ENCODE measurements at places on chromosomes 6 and 20.
A peak's percentile ranks its signal among the peaks of the same experiment; 100 is the strongest.

- no peak for DNase-seq
These were observed 29.7 kb upstream of the EXOC2 start for GRCh38 chr6:722608-723007.

DNA sequence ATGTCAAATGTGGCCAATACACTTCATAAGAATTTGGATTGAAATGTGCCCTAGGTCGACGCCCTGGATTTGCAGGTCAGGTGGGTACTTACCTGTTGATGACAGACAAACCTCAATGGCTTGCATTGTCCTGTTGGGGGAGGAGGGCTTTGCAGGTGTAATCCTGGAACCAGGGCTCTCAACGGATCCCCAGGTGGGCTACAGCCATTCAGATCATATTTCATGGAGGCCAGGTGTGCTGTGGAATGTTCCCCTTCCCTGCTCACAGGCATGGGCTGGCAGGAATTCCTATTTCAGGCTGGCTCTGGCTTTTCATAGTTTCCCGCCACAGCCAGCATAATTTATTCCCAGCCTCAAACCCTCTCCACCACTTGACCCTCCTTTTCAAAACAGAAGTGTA lies 254.7 kb downstream of the SMOC2 start:
- no peak for DNase-seq

- no peak for DNase-seq
These were observed 39.0 kb downstream of the GRM4 start for GRCh38 chr6:34106900-34107299.

DNA sequence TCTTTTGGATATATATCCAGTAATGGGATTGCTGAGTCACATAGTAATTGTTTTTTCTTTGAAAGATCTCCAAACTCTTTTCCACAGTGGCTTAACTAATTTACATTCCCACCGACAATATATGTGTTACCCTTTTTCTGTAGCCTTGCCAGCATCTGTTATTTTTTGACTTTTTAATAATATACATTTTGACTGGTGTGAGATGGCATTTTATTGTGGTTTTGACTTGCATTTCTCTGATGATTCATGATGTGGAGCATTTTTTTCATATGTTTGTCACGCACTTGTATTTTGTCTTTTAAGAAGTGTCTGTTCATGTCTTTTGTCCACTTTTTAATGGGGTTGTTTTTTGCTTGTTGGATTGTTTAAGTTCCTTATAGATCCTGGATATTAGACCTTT lies 58.9 kb upstream of the OPRM1 start:
- DNase-seq, result peak; percentile 43

DNA sequence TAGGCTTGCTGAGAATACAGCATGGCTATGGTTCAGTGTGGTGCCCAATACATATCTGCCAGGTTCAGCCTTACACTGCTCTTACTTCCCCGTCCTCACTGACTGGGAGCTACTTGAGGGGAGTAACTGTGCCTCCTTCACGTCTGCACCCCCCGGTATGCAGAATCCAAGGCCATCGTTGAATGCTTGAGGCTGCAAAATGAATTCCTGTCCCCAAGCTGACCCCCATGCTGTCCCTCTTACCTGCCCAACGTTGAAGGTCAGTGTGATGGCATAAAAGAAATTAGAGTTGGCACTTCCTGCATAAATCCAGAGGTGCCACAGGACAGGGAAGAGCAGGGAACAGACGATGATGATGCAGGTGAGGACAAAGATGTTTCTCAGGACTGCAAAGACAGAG lies 16.3 kb downstream of the MAP1LC3A start:
- DNase-seq, result no peak

- no peak for DNase-seq
These were observed 50.8 kb upstream of the SMLR1 start for GRCh38 chr6:130776287-130776925.

GRCh38 chr20:20205141-20205861 lies 153.0 kb downstream of the CFAP61 start:
- no peak for DNase-seq

DNA sequence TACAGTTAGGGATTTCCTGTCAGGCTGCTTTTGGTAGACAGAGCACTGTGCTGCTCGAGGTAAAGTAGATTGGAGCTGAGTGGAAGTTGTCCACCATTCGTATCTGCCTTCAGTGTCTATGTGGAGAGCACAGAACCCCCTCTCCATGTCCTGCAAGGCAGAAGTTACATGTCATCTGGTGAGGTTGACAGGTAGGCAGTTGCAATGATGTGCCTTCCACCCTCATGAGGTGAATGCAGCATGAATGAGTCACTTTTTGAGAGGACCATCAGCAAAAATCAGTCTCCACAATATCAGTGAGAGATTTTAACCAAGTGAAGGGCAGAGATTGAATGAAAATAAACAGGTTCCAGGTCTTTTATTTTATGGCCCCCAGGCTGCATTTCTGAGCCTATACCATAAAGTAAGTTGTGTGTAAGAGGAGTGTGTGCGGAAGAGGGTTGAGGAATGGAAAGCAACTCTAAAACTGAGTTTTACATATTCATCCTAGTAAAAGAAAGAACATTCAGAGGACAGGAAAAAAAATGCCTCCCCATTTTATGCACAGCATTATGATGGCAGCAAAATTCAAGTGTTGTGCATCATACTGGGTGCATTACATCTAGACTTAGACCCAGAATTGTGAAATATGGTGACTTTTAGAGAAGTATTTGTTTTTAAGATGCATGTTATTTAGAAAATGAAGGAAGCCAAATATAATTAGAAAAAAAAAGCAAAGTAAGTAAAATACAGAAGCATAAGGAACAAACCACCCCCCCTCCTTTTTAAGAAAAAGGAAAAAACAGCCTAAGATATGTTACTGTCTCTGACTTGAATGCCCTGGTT lies 15.8 kb downstream of the TRAPPC3L start:
- DNase-seq, result no peak

GRCh38 chr20:61938839-61939690 lies 126.6 kb downstream of the TAF4 start:
- no peak for DNase-seq

DNA sequence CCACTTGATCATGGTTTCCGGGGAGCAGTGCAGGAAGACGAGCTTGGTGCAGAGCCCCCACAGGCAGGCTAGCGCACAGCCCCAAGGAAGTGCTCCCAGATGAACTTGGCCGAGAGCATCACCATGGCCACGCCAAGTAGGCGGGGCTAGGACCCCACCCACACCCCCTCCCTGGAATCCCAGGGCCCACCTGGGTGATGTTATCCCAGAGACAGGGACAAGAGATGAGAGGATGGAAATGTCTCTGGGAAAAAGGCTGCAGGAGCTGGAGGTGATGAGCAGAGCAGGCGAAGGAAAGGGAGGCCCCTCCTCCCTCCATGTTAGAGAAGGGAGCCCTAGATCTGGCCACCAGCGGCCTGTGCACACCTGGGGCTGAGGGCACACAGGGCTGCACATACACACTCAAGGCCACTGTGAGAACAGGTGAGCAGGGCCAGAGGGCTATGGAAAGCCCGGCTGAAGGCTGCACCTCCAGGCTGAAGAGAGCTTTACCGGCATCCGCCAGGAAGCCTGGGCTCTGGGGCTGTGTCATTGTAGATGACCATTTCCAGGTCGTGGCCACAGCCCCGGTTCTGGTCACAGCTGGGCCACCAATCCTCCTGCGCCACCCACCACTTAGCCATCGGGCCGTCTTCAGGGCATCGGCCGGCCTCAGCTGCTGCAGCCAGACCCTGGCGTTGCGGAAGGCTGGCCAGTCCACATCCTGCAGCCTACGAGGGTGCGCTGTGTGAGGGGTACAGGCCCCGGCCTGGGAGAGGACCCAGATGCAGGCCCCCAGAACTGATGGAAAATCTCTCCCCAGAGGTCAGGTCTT lies 24.9 kb downstream of the NPEPL1 start:
- no peak for DNase-seq

DNA sequence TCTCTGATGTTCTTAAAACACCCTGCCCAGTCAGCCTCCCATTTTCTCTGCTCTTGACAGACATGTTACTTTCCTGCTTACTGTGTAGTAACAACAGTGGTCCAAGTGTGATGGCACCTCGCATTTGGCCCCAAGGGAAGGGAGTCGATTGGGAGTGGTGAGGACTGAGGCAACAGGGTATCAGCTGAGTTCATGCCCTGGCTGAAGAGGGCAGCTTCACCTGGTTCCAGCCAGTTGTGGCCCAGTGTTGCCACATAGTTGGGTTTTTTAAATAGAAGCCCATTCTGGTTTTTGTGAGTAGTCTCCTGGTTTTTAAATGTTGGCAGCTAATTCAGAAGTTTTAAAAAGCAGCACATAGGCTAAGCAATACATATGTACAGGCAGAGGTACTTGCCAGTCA lies 37.2 kb downstream of the ARFGEF2 start:
- no peak for DNase-seq

DNA sequence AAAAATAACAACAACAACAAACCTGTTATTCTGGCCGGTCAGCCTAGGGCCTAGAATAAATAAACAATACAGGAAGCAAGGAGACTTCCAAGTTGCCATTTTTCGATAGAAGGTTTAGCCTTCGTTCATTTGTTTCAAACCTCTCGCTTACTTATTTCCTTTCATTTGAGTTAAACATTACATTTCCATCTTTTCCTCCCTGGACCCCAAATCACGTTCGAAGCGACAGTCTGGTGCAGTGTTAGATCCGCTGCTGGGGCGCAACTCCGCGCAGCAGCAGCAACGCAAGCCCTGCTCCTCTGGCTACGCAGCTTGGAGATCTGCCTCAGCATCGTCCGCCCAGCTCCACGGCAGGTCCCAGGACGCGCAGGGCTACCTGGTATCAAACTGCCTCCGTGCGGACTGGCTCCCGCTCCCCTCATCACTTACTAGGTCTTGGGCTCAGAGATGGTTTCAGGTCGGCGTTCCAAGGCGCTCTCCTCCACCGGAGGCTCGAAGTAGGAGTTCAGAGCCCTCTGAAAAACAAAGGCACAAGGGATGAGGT lies 530 bp downstream of the TDP2 start:
- no peak for DNase-seq

DNA sequence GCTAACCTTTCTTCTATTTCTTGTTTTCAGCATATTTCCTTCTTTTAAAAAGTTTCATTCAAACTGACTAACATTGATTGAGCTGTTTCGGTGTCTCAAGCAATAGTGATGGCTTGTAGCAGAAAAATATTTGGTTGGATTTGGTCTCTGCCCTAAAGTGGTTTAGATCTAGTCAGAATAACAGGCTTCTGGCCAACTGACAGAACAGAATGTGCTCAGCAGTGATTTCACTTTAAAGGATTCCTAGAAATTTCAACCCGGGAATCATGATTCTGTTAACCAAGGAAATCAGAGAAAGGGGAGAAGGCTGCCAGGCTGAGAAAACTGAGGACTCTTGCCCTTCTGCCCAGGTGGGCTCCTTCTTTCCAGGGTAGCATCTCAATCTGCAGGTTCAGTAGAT lies 16.6 kb upstream of the GSTA1 start:
- DNase-seq, result peak; percentile 54

- no peak for DNase-seq
These were observed 207.1 kb upstream of the POU3F2 start for GRCh38 chr6:98627129-98627775.

- DNase-seq, result no peak
These were observed 432.5 kb downstream of the CD109 start for GRCh38 chr6:74128536-74128935.

DNA sequence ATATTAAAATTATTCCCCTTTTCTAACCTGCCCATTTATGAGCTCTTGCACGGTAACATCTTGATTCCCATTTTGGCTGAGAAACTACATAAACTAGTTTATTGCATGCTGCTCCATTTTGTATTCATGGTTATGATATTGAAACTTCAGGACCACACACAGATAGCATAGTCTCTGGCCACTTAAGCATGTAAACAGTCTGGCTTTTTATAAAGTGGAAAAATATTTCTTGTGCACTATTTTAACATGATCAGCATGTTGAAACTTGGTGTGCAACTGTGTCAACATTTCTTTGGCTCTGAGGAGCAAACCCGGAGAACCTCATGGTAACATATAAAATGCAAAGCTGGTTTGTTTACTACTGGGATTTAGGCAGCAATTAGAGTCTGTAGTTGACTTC lies 70.7 kb downstream of the SLX4IP start:
- DNase-seq, result no peak

- DNase-seq, result peak; percentile 35
These were observed 395.8 kb upstream of the MARCKS start for GRCh38 chr6:113461153-113461932.

- DNase-seq, result no peak
These were observed 18.4 kb upstream of the RAMACL start for GRCh38 chr6:166604911-166605310.

DNA sequence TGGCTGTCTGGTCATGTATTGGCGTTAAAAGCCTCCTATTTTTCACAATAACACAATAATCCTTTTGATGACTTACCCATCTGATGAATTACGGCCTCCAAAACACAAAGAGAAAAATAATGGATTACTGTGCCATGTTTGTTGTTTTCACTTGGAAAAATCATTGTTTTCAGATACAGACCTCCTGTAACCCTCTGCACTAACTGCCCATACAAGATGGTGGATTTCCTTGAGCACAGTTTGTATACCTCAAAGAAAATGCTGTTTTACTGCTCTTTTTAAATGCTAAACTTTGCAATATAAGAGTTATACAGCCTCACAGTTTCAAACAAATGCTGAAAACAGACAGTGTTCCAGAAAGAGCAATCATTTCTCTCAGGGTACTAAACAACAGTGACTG lies 61.0 kb downstream of the SMLR1 start:
- DNase-seq, result no peak

DNA sequence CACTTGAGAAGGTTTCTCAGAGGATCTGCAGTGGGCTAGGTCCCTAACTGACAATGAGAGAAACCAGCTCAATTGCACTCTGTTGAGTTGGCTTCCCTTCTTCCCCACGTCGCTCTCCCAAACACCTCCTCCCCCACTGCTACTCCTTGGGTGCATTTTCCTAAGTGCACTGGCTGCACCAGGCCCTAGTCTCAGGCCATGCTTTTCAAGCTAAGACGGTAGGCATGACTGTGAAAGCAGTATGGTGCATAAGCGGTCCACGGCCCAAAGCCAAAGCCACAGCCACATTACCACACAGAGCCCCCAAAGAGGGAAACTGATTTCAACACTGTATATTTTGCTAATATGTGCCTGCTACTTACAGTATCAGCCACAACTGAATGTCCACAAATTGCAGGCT lies 62.1 kb upstream of the RBM24 start:
- no peak for DNase-seq

GRCh38 chr6:22506496-22506895 lies 62.9 kb upstream of the HDGFL1 start:
- no peak for DNase-seq

DNA sequence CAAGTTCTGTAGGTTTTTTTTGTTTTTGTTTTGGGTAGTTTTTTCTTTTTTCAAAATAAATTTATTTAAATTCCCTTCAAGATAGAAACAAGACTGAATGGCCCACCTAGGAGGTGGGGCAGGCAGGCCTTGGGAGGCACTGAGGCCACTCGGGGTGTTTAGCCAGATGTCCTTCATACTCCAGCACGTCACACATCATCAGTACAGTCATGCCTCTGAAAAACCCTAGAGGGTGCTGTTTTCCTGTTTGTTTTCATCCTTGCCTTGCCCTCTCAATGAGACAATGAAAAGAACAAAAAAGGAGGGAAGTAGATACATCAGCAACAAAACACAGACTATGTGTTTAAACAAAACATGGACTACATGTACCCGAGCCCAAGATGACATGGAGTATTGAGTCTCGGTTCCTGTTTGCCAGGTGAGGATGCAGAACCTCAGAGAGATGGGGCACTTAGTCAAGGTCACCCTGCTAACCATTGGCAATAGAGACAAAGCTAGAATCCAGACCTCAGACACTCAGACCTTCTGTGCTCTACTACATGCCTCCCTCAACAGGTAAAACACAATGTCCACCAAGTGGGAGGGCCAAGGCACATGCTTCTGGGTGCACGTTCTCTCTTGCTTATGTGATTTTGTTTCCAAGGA lies 26.8 kb upstream of the CLIC5 start:
- DNase-seq, result peak; percentile 58

GRCh38 chr6:12916420-12917136 lies 200.0 kb downstream of the PHACTR1 start:
- no peak for DNase-seq

GRCh38 chr6:16486661-16487060 lies 248.3 kb downstream of the GMPR start:
- DNase-seq, result no peak

All from HCEC 1CT (cell line).